ENCODE measurements at places on chromosomes 4 and X. TPM values are rescaled to one million over a fixed set of nuclear protein-coding genes. Genes with fewer than 3 reads are reported as not detected.
A peak's percentile ranks its signal among the peaks of the same experiment; 100 is the strongest.

DNA sequence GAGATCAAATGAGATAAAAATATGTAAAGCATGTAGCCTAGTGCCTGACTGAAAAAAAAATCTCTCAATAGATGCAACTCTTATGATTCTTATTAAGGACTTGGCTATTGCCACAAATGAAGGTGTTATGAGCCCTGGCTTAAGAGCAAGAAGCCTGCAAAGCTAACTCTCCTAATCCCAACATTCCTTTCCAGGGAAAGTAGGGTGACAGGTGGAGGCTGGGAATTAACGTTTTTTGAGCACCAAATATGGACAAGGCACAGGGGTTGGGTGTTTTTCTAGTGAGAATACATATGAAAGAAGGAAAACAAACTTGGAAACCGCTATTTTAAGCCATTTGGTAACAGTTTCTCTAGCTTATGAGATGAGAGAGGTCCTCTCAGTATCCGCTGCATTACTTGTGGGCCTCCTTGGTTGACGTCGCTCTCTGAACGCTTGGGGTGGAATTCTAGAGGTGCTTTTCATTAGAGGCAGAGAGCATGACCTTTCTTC is 2.4 kb downstream of the RHOH start:
- no peak for DNase-seq
- H3K4me3 ChIP-seq = no peak overlapping the region
- H3K4me1 ChIP-seq = peaks cover 14% of the 10 kb centered on the region
- no peaks in the 10 kb centered on the region for H3K27me3 ChIP-seq
- H3K36me3 ChIP-seq = no peaks in the 10 kb centered on the region
- H3K27ac ChIP-seq = no peak overlapping the region

The MAMLD1 gene
- total RNA-seq = 2.8 TPM

- H3K27ac ChIP-seq = no peak overlapping the region
- no peaks in the 10 kb centered on the region for H3K27me3 ChIP-seq
- DNase-seq = no peak
- no peak overlapping the region for H3K4me3 ChIP-seq
- H3K4me1 ChIP-seq = no peaks in the 10 kb centered on the region
These were observed 857.0 kb upstream of the HTR2C start for GRCh38 chrX:113726898-113727297.

DNA sequence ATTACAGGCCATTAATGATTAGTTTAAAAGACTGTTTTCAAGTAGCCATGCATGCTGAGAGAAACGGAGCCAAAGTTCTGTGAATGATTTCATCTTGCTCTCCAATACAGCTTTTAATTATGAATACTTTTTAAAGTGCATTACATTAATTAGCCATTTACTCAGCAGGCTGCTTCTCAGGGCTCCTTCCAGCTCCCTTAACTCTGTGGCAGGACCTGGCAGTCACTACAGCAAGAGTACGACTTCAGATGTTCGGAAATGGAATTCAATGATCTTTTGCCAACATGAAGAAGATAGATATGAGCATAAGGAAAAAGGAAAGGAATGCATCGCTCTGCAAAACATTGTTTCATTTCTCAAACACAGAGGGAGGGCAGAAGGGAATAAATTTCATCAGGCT is 987.2 kb downstream of the PDHA2 start:
- no peaks in the 10 kb centered on the region for H3K27me3 ChIP-seq
- H3K4me1 ChIP-seq = no peaks in the 10 kb centered on the region
- H3K27ac ChIP-seq = no peak overlapping the region
- H3K4me3 ChIP-seq = no peak overlapping the region
- DNase-seq = no peak

DNA sequence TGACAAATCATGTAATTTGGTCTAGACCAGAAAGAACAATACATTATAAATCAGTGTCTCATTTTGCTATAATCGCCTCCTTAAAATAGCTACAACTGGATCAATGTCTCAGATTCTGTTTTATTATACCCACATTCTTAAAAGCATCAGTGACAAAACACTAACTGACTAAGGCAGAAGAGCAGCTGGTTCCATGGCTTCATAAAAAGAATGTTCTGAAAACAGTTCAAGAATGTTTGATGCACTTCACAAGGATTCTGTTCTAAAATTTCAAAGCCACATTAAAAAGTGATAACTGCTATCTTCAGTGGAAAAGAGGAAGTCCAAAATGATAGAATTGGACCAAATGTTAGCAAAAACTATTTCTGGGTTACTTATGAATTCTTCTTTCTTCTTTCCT is 69.8 kb downstream of the COL25A1 start:
- 0 out of 2 replicates have a peak, but pooled peaks cover 7% of the 10 kb centered on the region for H3K27me3 ChIP-seq
- no peaks in the 10 kb centered on the region for H3K36me3 ChIP-seq
- H3K4me1 ChIP-seq = no peaks in the 10 kb centered on the region

DNA sequence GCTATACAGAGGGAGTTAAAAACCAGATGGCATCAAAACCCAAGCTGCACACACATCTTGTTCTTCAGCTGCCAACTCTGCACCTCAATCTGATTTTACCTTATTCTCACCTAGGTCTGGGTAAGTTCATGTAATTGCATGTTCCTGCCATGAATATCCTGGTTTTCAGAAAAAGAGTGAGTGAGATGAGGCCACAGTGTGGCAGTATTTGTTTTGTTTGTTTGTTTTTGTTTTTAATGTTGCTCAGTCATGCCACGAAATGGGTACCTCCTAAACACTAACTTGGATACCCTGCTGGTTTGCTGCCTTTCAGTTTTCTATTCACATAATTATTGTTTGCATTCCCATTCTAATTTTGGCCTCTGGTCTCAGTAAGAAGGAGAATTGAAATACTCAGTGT is 22.5 kb downstream of the TMEM164 start:
- DNase-seq = no peak
- no peak overlapping the region for H3K4me3 ChIP-seq
- peaks cover 19% of the 10 kb centered on the region for H3K4me1 ChIP-seq
- 0 out of 2 replicates have a peak, but pooled peaks cover 3% of the 10 kb centered on the region for H3K36me3 ChIP-seq
- no peaks in the 10 kb centered on the region for H3K27me3 ChIP-seq
- H3K27ac ChIP-seq = peak overlapping the region; percentile 77

The KCND1 gene
- total RNA-seq = 0.51 TPM

- no peak overlapping the region for H3K4me3 ChIP-seq
- H3K27ac ChIP-seq = peak overlapping the region; percentile 33
- no peaks in the 10 kb centered on the region for H3K27me3 ChIP-seq
- DNase-seq = peak; percentile 62
- peaks cover 21% of the 10 kb centered on the region for H3K4me1 ChIP-seq
- H3K36me3 ChIP-seq = no peaks in the 10 kb centered on the region
These were observed 1384.8 kb downstream of the FAM133A start for GRCh38 chrX:95058815-95059214.

- no peak overlapping the region for H3K4me3 ChIP-seq
- no peak for DNase-seq
- no peaks in the 10 kb centered on the region for H3K36me3 ChIP-seq
- no peaks in the 10 kb centered on the region for H3K4me1 ChIP-seq
- no peaks in the 10 kb centered on the region for H3K27me3 ChIP-seq
These were observed 198.7 kb upstream of the NOCT start for GRCh38 chr4:138816875-138817274.

The BEX4 gene
- 11.5 TPM for total RNA-seq

- peaks cover 9% of the 10 kb centered on the region for H3K4me1 ChIP-seq
- H3K27ac ChIP-seq = no peak overlapping the region
- no peak overlapping the region for H3K4me3 ChIP-seq
- DNase-seq = no peak
These were observed 95.2 kb downstream of the GK start for GRCh38 chrX:30748342-30748960.

The ABHD18 gene
- total RNA-seq = 3.3 TPM

- no peaks in the 10 kb centered on the region for H3K27me3 ChIP-seq
- H3K4me3 ChIP-seq = peak overlapping the region; percentile 88
These were observed 961 bp upstream of the MBNL3 start for GRCh38 chrX:132489578-132490419.

GRCh38 chr4:140080883-140081282 is 73.1 kb downstream of the MAML3 start:
- H3K27me3 ChIP-seq = no peaks in the 10 kb centered on the region
- H3K4me1 ChIP-seq = peaks cover 28% of the 10 kb centered on the region
- H3K4me3 ChIP-seq = no peak overlapping the region
- H3K27ac ChIP-seq = no peak overlapping the region
- no peak for DNase-seq
- no peaks in the 10 kb centered on the region for H3K36me3 ChIP-seq

GRCh38 chr4:139761461-139761860 is 95.8 kb downstream of the MGST2 start:
- no peaks in the 10 kb centered on the region for H3K27me3 ChIP-seq
- no peaks in the 10 kb centered on the region for H3K4me1 ChIP-seq
- H3K36me3 ChIP-seq = no peaks in the 10 kb centered on the region
- peak; percentile 37 for DNase-seq

DNA sequence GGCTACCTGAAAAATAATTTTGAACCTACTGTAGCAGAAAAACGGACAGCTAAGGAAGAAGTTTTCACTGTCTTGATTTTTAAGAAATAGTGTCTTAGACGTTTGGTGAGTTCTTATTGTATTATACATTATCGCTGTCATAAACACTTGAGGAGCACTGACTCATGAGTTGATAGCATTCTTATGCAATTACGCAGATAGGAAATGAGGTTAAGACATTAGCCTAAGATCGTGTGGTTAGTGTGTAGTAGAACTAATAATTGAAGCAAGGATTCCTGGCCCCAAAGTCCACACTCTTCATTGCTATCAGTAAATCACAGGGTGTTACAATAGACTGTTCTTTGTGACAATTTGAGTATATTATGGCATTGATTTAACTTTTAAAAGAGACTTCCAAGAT is 238.1 kb downstream of the ARAP2 start:
- no peaks in the 10 kb centered on the region for H3K27me3 ChIP-seq
- H3K27ac ChIP-seq = no peak overlapping the region
- peak; percentile 78 for DNase-seq

DNA sequence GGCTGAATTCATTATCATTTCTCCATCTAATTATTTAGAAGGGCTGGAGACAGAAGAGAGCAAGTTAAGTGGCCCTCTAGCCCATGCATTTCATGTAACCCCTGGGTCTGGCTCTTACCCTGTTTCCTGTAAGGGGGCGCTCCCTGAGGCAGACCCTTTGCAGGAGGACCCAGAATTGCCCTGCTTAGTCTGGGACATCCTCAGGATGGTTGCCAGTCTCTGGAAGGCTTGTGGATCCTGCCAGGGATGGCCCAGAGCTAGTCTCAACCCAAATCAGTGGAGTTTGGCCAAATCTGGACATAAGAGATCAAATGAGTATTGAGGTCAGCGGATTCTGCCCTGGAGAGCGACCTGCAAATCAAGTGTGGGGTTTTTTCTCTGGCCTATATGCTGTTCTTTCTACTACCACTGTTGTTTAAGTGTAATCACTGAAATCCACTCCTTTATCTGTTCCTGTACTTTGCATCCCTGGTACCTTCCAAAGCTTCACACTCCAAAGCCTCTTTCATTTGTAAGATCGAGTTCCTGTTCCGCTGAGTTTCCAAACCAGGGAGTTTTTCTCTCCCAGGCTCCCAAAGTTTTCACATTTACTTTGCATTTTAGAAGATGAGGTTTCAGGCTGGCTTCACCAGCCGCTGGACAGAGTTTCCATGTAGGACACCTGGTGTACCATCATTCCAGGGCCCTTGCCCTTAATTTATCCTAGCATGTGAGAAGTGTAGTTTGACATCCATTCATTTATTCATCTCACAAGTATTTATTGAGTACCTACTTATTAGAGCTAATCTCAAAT is 6.3 kb downstream of the KLF3 start:
- H3K4me1 ChIP-seq = peaks cover 81% of the 10 kb centered on the region
- H3K4me3 ChIP-seq = peak overlapping the region; percentile 23
- no peaks in the 10 kb centered on the region for H3K27me3 ChIP-seq
- peak overlapping the region; percentile 26 for H3K27ac ChIP-seq
- no peaks in the 10 kb centered on the region for H3K36me3 ChIP-seq

- no peak for DNase-seq
- no peak overlapping the region for H3K27ac ChIP-seq
- H3K27me3 ChIP-seq = no peaks in the 10 kb centered on the region
- no peaks in the 10 kb centered on the region for H3K36me3 ChIP-seq
These were observed 484.5 kb downstream of the IL1RAPL1 start for GRCh38 chrX:29071525-29072320.

- H3K4me3 ChIP-seq = no peak overlapping the region
- no peaks in the 10 kb centered on the region for H3K4me1 ChIP-seq
- peak; percentile 66 for DNase-seq
- H3K27me3 ChIP-seq = no peaks in the 10 kb centered on the region
- H3K36me3 ChIP-seq = no peaks in the 10 kb centered on the region
These were observed 375.2 kb downstream of the MAGEE1 start for GRCh38 chrX:76802708-76803107.

The ADH1A gene
- not detected for total RNA-seq

DNA sequence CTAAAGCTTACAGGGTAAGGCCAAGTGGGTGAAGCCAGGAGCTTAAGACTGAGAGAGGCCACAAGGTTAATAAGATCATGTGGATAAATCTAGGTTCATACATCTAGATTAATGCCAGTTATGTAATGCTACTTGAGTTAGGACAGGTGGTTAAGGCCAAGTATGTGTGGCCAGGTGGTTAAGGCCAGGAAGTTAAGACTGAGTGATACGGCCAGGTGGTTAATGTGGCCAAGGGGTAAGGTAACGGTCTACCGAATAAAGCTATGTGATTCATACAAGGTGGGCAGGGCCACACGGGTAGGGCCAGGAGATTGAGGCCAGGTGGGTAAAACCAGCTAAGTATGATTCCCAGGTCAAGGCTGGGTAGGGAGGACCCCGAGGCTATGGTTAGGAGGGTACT is 223.0 kb downstream of the TACR3 start:
- no peaks in the 10 kb centered on the region for H3K27me3 ChIP-seq
- no peaks in the 10 kb centered on the region for H3K36me3 ChIP-seq
- H3K4me3 ChIP-seq = no peak overlapping the region

DNA sequence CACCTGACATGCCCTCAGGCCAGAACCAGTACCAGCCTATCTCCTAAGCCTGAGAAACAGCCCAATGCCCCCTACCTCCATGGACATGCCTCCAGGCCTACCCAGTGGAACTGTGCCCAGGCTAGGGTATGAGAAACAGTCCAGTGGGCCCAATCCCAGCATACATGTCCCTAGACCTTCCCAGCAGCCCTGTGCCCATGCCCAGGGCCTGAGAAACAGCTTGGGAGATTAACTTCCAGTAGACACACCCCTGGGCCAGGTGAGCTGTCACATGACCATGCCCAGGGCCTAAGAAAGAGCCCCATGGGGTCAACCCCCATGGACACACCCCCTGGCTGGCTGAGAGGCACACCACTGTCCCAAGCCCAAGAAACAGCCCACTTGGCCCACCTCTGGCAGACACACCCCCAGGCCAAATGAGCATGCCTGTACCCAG is 78.8 kb downstream of the CBR4 start:
- no peaks in the 10 kb centered on the region for H3K27me3 ChIP-seq
- H3K27ac ChIP-seq = no peak overlapping the region
- H3K4me3 ChIP-seq = no peak overlapping the region
- peaks cover 41% of the 10 kb centered on the region for H3K36me3 ChIP-seq
- DNase-seq = no peak

The WFS1 gene
- total RNA-seq = 45.5 TPM

DNA sequence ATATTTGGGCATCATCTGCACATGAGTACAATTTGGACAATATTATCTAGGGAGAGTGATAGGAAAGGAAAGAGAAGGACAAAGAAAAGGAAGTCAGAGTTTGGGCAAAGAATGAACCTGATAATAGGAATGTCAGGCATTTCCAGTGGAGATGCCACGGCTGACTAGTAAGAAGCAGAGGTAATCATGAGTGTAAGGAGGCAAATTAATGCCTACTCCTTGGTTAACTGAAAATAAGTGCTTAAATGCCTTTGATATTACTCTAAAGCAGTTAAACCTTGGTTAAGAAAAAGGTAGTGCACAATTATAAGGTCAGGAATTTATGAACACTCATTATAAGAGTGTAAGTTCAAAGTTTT is 99.2 kb upstream of the DDIT4L start:
- no peak overlapping the region for H3K4me3 ChIP-seq
- peak; percentile 22 for DNase-seq
- peaks cover 12% of the 10 kb centered on the region for H3K4me1 ChIP-seq
- no peaks in the 10 kb centered on the region for H3K36me3 ChIP-seq
- no peaks in the 10 kb centered on the region for H3K27me3 ChIP-seq

All from PC-3 (cell line).